ENCODE measurements at places on chromosomes 4 and X.

DNA sequence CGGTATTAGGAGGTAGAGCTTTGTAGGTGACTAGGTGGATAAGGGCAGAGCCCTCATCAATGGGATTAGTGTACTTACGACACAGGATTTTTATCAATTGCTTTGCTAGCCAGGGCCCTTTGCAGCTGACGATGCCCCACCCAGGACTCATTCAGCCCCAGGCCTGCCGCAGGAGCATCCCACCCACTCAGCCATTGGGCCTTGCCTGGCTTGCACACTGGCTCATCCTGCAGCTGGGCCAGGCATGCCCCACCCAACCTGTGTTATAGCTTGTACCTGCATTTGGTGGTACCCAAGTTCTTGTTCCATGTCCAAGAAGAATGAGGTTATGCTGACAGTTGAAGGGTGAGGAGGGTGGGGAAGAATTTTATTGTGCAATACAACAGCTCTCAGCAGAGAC, 317.5 kb downstream of the PPARGC1A start:
- DNase-seq = no peak

DNA sequence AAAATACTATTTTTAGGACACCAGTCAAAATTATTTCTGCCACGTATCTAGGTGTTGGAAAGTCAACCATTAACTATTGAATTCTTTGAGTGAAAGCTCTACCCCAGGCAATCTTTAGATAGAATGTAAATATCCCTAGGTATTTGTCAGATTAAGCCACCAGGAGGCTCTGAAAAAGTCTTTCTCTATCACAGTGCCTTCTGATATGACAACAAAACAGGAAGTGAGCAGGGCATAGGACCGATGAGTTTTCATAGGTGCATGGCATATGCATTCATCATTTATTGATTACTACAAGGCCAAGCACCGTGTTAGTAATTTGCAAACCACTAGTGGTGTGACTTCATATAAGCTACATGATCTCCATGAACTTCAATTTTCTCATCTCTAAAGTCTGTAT, 333.6 kb upstream of the F9 start:
- no peak for DNase-seq

GRCh38 chr4:161285461-161285860, 878.3 kb downstream of the FSTL5 start:
- DNase-seq = no peak

- DNase-seq = no peak
Observed at GRCh38 chrX:65837875-65838549, 170.6 kb downstream of the MSN start.

DNA sequence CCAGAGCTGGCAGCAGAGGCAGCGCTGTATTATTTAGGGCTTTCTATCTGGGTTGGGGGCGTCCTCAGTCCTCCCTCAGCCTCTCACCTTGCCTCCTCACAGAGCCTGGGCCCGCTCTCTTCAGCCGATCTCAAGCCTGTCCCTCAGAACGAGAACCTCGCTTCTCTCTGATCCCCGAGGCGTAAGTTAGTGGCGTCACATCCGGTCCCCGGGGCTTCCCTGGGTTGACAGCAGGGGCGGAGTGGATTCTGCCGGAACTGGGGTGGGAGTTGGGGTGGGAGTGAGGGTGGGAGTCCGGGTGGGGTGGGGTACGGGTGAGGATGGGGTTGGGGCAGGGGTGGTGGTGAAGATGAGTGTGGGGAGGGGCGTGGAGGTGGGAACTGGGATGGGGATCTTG, at the start of gene MAGEA10:
Gene MAGEA10 (minus strand): TSS at position 190 of the 397 bp plus-strand sequence. CDS start 2,957 bp downstream, outside the sequence.
- no peak for DNase-seq

DNA sequence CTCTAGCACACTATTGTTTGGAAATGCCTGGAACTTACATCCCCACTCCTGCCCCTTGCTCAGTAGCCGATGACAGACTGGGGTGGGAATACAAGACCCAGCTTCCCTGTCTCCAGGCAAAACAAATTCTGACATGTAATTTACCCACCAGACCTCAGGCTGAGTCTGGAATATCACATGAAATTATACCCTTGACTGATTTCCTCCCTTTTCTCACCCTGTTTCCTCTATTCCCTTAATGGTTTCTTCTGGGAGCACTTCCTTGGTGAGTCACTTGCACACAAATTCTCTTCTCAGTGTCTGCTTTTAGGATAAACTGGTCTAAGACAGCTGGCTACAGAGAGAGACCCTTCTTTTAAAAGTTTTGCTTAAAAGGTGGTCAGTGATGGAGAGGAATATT, 65.8 kb upstream of the DIPK2B start:
- no peak for DNase-seq

DNA sequence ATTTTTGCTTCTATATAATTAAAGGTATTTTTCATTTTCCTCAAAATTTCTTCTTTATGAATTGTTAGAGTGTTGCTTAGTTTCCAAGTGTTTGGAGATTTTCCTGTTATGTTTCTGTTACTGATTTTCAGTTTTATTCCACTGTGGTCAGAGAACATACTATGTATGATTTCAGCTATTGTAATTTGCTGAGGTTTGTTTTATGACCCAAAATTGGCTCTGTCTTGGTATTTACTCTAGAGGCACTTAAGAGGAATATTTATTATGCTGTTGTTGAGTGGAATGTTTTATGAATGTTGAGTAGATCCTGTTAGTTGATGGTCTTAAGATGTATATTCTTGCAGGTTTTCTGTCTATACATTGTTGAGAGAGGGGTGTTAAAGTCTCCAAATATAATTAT, 263.5 kb downstream of the PABPC4L start:
- no peak for DNase-seq

- no peak for DNase-seq
Observed at GRCh38 chr4:1887052-1887451, 15.9 kb downstream of the NSD2 start.

DNA sequence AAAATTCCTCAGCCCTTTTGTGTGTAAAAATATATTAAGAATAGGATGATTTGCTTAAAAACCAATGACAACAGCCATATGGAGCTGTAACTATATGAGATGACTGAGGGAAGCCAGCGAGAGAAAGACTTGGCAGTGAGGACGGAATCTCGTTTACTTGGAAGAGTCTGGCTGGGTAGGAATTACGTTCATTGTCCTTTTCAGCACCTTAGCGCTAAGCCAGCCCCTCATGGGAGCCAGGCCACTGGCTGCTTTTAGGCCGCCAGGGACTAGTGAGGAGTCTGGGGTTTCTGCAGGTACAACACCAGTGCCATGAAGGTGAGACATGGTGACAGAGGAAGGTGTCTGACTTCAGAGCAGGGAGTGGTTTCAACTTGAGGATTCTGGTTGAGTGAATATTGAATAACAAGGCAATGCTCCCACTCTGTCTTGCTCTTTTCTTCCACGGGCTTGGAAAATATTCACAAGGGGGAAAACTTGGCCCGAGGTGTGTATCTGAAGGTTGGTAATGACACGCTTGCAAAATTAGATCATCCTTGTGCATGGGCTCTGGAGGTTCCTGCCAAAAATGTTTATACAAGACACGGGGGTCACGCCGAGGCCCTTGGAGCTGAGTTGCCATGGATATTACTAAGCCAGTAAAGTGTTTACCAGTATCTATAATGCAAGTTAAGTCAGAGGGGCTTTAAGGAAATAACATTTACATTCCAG, 17.4 kb downstream of the KLF3 start:
- no peak for DNase-seq

GRCh38 chrX:10017872-10018271, 50.7 kb downstream of the CLDN34 start:
- no peak for DNase-seq

DNA sequence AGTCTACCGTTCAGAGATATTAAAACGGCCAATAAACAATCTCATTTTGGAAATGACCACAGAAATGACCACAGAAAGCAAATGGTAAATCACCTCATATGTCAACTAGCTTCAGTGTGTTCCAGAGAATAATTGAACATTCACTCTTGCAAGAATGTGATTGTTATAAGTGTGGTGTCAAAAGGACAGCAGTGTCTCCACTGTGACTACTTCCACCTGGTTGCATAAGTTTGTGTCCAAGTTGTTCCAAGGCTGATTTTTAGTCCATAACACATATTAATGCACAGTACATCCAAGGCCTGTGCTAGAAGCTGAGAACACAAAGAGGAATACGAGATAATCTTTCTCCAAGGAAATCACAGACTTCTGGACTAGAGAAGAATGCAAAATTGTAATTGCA, 37.4 kb upstream of the RNF150 start:
- no peak for DNase-seq

DNA sequence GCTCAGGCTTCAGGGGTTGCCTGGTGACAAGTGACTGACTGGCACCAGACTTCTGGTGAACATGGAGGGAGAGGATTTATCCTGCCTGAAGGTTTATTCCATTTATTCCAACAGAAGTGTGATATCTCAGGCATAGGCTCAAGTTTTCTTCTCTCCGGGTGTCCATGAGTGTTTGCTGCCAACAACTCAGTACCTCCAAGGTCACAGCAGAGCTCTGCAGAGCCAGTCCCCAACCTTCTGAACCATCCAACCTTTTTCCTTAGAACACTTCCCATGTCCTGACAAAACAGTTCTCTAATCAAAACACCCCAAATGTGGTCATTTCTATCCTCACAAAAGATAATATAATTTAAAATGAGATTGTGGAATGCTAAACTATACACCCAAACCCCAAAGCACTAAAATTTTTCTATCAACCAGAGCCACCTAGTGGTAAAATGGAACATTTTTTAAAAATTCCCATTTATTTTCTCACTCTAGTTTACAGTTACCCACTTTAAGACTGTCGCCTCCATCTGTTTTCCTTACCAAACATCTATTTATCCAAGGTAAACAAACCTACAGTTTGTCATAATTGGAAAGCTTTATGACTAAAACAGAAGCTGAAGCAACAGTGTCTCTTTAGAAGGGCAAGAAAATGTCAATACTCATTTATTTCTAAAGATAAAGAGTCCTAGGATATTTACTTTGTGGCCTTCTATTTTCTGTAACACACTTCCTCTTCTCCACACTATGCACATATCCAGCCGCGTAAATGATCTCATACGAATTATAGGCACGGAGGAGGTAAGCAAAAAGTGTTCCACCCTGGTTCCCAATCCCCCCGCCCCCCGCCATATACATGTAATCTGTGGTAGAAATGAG, 39.5 kb downstream of the TMEM154 start:
- DNase-seq = no peak

DNA sequence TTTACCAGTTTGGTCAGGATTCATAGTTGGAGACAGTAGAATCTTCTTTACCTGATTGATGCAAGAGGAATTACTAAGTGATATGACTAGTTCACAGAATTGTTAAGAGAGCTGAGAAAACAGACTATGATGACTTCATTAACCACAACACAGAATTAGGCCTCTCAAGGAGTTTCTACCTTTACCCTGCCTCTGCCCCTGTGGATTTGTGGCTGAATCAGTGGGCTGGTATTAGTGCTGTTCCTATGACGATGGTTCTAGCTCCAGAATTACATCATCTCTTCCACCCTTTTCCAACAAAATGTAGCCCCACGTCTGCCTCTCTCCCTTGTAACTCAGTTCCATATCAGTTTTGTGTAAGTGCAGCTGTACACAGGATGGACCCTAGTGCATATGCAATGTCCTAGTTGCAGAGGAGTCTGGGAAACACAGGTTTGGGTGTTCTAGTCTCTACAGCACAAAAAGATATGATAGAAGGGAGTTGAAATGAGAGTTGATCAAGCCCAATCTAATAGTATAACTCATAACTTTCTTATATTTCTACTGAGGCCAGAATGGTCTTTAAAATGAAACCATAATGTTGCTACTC, 99.3 kb downstream of the ANXA5 start:
- no peak for DNase-seq

DNA sequence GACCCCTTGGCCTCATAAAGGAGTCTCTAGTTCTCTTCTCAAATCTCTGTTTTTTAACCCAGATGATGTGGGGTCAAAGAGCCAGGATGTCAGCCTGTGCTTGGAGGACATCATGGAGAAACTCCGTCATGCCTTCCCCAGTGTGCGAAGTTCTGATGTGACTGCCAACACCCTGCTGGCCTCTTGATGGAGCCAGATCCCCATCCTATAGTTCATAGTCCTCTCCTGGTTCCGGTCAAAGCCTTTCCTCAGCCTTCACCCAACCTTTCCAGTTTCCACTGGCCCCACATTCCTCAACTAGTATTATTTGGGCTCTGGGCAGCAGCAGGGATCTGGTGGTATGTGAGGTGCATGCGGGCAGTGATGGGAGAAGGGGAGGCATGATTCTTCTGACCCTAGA, 30.7 kb downstream of the TAF7L start:
- DNase-seq = no peak

GRCh38 chr4:24747234-24747975, 48.0 kb upstream of the SOD3 start:
- no peak for DNase-seq

DNA sequence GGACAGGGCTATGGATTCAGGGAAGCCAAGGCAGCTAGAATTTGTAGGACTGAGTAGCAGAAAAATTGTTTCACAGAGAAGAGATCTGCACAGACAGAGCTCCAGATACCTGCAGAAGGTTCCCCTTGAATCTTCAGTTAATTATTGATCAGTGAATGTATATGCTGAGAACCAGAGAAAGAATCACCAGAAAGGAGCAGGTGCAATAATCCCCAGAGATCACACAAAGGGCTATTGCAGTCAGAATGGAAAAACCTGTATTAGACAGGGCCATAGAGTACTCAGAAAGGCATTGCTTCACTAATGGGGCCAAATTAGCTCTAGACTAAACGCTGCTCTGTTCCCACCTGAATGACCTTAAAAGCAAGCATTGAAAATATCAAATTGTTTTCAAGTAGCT, 35.5 kb upstream of the SMAD1 start:
- DNase-seq = no peak

GRCh38 chr4:823176-823760, 2.7 kb downstream of the CPLX1 start:
- no peak for DNase-seq

GRCh38 chr4:61723492-61723891, 523.4 kb downstream of the ADGRL3 start:
- no peak for DNase-seq

GRCh38 chrX:39907964-39908661, 189.6 kb downstream of the BCOR start:
- DNase-seq = no peak

DNA sequence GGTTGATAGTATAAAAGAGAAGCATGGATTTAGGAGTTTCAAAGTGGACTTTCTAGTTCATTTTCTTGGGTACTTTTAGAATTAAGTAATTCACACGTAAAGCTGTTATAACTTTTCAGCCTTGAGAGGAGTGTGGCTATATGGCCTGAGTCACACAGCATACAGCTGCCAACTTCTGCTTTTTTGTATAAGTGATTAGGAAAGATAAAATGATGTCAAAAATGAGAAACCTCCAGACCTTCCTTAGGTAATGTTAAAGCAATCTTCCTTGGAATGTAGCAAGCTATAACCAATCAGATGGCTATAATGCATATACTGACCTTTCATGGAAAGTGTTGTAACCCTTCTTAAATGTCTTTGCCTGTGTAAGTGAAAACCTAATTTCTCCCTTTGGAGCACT, 39.2 kb downstream of the RAB40AL start:
- DNase-seq = no peak

DNA sequence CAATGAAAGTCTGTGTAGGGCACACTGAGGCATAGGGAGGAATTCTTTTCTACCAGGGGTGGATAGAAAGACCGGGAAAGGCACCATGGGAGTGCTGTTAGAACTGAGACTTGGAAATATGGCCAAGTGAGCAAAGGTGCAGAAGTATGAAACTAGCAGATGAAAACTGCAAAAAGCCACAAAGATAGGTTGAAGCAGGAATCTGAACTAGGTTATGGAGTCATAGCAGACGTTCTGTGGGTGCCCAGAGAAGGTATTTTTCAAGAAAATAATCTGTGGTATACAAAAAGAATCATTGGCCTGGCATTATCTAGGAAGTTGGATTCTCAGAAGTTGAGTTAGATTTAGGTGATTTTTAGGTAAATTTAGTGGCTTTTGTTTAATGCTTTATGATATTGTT, 48.5 kb downstream of the SMAD1 start:
- DNase-seq = no peak

Measured in activated CD8-positive, alpha-beta memory T cell treated with anti-CD3 and anti-CD28 coated beads for 1 hour (primary cell).